Stimulated activated naive CD4-positive, alpha-beta T cell treated with Interleukin-2 at 50 U/mL for 16 hours (primary cell): ENCODE measurements at places on chromosomes 5 and 9.

DNA sequence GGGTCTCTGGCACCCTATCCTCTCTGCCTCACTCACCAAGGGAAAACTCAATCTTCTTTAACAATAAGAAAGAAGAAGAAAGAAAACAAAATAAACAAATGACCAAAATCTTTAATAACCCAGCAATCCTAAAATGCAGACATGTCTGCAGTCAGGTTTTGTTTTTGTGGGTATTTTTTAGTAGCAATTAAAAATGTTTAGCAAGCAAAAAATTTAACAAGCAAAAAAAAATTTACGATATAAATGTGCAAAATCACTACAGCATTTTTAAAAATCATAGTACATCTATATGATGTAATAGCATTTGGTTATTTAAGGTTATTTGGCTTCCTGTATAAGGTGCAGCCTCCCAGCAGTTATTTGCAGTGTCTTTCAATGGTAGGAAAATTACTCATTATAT, 151.3 kb upstream of the MAP3K1 start:
- no peak for DNase-seq

GRCh38 chr9:131801810-131802209, 61.9 kb upstream of the RAPGEF1 start:
- no peak for DNase-seq

- no peak for DNase-seq
Measured at GRCh38 chr5:90424245-90424644, 14.7 kb upstream of the CETN3 start.

- peak; percentile 71 for DNase-seq
Measured at GRCh38 chr9:136644593-136645351, 17.9 kb upstream of the EGFL7 start.

GRCh38 chr9:128073253-128073886, 5.3 kb downstream of the SLC25A25 start:
- no peak for DNase-seq

DNA sequence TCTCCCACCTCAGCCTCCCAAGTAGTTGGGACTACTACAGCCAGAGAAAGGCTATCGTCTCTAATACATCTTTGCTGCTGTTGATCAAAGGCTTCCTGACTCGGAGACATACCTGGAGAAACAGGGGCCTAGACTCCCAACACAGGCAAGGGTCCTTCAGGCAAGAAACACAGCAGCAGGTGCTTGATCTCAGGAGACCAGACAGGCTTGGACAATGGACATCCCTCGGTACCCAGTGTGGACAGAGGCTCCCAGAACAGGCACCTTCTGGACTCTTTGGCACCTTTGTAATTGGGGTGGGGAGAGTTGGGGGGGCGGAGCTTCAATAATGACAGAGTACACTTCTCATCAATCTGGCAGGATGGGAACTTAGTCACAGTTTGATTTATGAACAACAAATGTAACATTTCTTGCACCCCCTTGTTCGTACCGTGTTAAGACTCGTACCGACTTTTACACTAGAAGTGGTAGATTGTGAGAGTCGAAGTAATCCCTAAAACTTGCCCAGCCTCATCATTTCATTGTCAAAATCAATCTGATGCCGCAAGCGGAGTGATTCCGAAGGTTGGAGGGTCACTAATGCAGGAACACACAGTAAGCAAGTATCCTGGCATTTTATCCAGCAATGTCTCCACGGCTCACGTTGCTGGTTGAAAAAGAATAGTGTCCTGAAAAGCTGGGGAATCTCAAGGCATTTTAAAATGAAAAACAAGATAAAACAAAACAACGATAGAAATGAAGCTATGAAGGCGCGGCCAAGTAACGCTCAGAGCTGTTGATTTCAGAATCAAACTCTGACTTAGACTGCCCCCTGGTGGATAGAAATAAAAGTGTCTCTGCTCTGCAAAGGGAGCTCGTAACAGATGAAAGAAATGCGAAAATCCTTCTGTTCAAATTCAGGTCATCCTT, 46.4 kb upstream of the STK32A start:
- peak; percentile 9 for DNase-seq

DNA sequence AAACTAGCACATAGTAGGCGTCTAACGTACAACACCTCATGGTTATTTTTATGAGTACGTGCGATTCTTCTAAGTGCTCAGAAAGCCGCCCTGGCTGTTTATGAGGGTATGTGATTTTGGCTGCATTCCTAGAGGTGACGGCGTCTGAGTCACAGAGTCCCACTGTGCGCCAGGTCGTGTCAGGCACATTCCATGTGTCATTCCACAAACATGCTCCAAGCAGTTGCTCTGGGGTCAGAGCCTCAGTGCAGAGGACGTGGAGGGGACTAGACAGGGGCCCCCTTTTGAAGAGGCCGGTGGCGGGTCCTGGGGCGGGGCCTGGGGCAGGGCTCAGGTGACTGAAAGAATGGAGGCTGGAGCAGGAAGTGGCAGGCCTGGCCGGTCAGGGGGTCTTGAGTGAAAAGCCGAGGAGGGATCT, 51.9 kb downstream of the NEK6 start:
- no peak for DNase-seq

DNA sequence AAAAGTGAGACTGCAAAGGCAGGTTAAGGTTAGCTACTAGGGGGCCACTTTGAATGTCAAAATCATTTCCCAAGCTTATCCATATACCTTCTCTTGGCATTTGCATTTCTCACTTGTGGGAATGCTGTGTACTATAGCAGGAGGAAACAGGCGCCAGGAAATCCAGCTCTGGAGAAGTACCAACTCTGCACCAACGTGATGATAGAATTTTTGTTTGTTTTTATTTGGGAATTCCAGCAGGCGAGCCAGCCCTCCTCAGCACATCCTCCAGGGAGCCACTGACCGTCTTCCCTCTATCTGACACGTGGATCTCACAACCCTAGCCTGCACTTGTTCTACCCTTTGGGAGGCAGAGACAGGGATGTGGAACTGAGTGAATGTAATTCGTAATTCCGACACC, 318.0 kb downstream of the ACTL7B start:
- no peak for DNase-seq

GRCh38 chr5:30357371-30357770, 836.1 kb upstream of the CDH6 start:
- no peak for DNase-seq

- DNase-seq: no peak
Measured at GRCh38 chr5:57002959-57003485, 51.1 kb upstream of the MIER3 start.

DNA sequence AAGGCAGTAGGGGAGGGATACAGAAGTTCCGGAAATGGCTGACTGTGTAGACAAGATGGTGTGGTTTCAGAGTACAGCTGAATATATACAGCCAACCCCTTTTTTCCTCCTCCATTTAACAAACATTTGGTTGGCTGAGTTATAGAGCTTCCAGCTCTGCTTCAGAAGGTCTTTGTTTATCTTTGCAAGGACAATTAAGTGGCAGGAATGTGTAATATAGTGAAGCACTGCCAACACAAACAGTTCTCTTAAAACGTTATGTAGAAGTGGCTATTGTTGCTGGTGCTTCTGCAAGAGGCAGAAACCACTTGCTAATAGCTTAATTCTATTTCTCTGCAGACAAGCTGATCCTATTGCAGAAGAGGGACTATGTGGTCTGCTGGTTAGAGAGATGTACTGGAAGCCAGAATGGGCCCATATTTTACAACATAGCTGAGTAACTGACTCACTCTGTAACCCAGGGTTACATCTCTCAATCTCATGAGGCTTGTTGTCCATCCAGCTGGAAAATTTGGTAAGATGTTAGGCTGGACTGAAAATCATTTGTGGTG, 62.7 kb upstream of the OSMR start:
- no peak for DNase-seq

- DNase-seq: no peak
Measured at GRCh38 chr5:127725673-127726072, 22.5 kb downstream of the CCDC192 start.

GRCh38 chr9:128321879-128322403, 306 bp downstream of the TRUB2 start:
- DNase-seq: no peak

GRCh38 chr9:88059469-88059868, 78.8 kb downstream of the SPATA31C2 start:
- no peak for DNase-seq

GRCh38 chr5:59418808-59419207, 474.7 kb downstream of the PDE4D start:
- DNase-seq: no peak

GRCh38 chr9:110007477-110008270, 200.3 kb downstream of the C9orf152 start:
- no peak for DNase-seq

DNA sequence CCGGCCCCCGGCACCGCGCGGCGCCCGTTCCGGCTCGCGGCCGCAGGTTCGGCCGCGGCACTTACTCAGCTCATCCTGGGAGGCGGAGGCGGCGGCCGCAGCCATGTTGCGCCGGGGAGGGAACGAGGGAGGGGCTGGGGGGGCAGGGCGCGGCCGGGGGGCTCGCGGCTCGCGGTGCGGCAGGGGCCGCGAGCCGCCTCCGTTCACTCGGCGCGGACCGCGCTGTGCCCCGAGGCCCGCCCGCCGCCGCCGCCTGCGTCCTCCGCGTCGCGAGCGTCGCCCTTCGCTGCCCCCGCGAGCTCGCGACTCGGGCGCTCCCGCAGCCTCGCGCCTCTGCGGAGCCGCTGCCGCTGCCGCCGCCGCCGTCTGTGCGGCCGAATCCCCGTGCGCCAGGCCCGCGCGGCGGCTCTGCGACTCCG, 735 bp downstream of the ECPAS start:
- peak; percentile 59 for DNase-seq

GRCh38 chr5:74576941-74577456, 63.5 kb downstream of the ENC1 start:
- no peak for DNase-seq

DNA sequence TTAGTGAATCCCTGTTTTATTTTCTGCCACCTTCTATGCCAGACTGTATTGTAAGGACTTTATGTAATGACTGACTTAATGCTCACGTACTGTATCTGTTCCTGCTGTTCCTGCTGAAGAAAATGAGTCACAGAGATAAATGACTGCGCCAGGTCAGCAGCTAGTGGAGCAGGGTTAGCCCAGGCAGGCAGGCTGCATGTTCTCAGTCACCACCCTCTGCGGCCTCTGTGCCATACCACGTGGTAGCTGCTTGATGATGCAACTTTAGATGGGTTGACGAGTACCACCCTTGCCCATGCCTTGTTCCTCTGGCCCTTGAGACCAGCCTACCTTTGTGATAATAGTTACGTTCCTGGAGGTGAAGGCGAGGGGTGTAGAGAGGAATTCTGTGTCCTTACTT, 161.9 kb downstream of the TRIO start:
- DNase-seq: no peak

- DNase-seq: no peak
Measured at GRCh38 chr5:138038826-138039225, 5.9 kb upstream of the FAM13B start.

DNA sequence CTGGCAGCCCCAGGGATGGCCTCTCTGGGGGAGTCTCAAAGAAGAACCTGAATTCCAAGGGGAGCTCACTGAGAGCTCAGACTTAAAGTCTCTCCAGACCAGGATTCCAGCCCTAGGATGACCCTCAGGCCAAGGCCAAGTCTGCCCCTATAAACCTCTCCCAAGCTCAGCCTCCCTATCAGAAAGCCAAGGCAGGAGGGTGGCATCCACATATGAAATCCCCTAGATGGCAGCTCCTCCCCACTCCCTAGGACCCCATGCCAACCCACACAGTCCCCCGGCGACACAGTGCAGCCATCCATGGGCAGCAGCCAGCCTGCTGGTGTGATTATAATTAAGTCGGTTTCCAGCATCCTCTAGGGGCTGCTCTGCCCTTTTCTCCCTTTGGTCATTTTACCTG, 269.9 kb downstream of the CDK5RAP2 start:
- DNase-seq: no peak

DNA sequence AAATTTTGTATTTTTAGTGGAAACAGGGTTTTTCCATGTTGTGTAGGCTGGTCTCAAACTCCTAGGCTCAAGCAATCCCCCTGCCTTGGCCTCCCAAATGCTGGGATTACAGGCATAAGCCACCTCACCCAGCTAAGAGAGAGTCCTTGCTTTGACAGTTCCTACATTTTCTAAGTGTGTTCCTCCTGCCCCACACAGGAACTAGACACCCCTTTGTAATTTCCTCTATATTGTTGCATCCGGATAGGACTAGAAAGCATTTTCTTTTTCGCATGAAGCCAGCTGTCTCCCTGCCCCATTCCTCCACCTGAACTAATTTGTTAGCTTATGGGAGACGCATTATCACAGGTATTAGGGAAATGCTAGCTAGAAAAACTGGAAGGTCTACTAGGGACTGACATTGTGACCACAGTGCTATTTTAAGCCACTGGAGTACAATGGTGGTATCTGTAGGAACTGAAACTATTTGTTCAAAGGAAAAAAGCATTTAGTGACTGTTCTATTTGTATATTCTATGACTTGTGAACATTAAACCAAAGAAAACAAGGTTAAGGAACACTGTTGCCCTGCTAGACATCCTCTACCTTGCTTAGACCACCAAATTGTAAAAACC, 214.1 kb downstream of the SMARCA2 start:
- no peak for DNase-seq

DNA sequence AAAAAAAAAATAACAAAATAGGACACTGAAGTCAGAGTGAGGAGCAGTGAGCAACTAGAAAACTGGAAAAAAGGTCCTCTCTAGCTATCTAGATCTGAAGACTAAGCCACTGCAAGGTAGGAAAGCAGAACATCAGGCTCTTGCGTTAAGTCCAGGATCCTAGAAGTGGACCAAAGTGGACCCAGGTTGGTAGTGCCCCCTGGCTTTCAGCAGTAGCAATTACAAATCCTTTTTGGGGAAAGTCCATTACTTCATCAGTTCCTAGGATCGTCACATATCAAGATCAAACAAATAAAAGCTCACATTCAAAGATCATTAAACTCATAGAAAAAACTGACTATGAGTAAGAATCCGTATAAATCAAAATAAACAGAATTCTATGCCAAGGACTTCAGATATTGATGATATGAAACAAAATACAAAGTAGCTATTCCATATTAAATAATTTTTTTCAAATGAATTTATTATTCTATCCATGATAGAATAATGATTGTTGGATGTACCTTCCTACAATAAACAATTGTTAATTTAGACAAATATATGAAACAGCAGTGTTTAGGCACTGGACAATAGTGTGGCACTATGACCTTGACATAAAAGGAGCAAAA, 6.5 kb upstream of the RICTOR start:
- DNase-seq: peak; percentile 5

DNA sequence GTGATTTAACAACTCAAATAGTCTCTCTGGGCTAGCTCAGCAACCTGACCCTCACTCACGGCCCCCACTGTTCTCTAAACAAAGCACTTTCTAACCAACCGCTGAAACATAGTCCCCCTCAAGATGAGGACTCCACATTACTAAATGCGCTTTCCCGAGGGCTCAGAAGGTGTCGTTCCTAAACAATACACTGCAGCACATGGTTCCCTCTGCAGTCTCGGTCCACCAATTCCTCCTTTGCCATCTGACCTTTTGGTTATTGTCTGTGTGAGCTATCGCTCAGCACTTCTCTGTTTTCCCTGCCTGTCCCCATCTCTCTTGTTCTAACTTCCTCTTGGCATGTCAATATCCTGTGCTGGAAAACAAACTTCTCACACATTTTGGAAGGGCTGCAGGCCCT, 7.2 kb downstream of the EPB41L4A start:
- no peak for DNase-seq

DNA sequence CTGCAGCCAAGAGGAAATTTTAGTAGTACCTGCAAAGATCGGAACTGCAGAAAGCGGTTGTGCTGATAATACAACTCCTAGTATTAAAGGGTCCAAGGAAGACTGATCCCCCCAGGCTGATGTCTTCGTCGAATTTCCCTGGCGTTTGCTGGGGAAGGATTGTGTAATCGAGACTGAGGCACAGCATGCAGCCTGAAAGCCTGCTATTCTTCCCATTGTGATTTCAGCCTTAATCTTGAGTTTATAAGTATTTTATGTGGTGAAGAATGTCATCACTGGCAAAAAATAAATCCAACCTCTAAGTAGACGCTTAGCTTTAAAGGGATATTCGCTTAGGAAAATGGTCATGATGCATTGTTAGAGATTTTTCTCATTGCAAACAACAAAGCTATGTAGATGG, 21.3 kb upstream of the LMX1B start:
- no peak for DNase-seq
